ENCODE measurements at places on chromosomes 1 and 21.

DNA sequence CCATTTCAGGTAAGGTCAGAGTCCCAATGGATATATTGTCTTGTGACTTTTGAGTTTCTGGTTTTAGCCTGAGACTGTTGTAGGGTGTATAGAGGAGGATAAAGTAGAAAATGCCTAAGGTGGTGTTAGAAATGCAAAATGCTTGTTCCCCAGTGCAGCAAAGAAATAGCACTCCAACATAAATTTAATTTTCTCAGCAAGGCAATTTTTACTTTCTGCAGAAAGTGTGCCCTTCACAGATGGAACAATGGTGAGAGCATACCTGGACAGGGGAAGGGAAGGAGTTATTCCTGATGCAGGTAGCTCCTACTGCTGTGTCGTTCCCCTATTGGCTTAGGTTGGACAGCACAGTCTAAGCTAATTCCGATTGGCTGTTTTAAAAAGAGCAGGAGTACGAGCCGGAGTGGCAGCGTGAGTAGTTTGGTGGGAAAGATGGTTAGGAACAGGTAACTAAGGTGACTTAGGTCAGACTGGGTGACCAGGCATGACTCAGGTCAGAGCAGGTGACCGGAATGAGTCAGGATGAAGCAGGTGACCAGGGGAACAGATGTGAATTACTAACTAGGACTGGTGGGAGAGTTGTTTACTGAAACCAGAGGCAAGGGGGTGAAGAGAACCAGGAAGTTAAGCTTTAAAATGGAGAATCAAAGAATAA lies 21.5 kb downstream of the SPATA45 start:
- no peak for DNase-seq

DNA sequence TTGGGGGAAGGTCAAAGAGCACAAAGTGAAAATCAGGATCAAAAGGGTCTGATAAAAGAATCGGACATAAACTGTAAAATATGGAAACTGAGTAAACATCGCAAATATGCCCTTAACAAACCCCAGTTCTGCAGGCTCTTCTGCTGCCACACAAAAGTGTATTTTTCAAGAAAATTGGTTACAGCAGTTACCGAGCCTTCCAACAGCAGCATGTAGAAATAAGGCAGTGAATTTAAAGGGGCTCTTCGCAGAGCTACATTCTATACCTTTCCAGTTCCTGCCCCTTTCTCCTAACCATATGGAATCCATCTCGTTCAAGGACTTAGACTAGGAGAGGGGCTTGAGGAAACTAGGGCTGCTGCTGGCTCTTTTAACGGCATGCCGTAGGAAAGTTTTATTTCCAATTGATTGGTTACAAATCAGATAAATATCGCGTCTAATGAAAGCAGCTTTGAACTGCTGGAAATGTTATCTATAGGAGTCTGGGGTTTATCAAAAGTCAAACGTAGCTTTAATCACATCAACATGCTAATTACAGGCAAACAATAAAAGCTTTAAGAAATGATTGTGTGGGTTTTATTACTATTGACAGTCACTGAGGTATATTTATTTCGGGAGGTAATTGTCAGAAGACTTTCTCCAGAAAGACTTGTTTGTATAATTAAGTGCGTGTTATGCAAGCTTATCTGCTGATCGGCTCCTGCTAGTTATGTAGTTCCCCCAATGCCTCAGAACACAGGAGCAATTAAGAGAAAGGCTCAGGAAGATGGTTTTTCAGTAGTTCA lies 59.1 kb downstream of the GORAB start:
- no peak for DNase-seq

DNA sequence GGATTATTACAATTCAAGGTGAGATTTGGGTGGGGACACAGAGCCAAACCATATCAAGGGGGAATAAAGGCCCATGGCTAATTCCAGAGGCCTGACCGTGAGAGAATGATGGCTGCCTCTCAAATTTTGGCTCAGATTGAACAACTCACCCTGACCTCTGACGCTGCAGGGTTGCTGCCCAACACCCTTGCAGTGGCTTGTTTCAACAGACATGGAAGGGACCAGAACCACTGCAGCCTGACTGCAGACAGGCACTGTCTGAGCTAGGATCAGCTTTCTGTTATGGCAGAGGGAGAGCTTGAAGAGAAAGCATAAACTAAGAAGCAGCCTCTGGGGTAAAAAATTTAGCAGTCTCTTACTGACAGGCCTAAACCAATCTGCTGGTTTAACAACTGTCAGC lies 90.2 kb upstream of the GADD45A start:
- no peak for DNase-seq

DNA sequence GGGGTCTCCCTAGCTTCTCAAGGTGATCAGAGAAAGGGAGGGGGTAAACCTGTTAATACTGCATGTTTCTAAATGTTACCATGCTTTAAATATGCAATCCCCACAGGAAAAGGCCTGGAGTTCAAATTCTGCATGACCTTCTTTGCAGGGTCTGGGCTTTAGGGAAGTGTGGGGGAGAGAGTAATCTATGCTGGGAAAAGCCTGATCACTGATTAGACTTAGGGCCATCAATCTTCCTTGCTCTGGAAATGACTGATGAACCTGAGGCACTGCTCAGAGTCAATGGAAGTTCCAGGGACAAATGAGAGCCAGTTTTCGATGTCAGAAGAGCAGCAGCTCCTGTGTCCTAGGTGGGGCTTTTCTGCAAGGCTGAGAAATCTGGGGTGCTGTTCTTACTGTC lies 3.2 kb upstream of the SPRR1A start:
- DNase-seq = no peak

DNA sequence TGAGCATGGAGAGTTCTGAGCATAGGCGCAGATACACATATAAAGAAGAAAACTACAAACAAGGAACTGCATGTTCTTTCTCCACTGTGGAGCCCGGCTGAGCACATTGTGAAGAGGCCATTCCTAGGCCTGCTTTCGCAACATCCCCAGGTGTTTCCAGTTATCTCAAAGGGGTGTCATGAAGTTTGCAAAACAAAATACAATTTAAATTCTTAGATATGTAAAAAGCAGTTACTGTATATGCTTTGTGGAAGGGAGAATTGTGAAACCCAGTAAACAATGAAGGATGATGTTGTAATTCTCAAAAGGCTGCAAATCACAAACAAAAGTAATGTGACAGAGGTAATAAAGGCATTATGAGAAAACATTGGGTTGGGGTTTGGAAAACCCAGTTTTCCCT lies 98.6 kb upstream of the ZNF644 start:
- DNase-seq = no peak
